ENCODE measurements at places on chromosomes 13 and 19. TPM values are rescaled to one million over a fixed set of nuclear protein-coding genes. Genes with fewer than 3 reads are reported as not detected.

MAP4K1 gene
- total RNA-seq, result not detected

WDR88 gene
- not detected for total RNA-seq

EMC10 gene
- total RNA-seq, result 77.3 TPM

ZNF675 gene
- total RNA-seq, result 14.0 TPM

WDR87 gene
- not detected for total RNA-seq

SLC25A41 gene
- not detected for total RNA-seq

NLRP9 gene
- total RNA-seq, result not detected

IZUMO4 gene
- 0.65 TPM for total RNA-seq

SPRED3 gene
- total RNA-seq, result 0.51 TPM

CCDC70 gene
- total RNA-seq, result not detected

CEACAM16 gene
- not detected for total RNA-seq

NLRP7 gene
- total RNA-seq, result not detected

KL gene
- 1.0 TPM for total RNA-seq

RTBDN gene
- total RNA-seq, result not detected

NBEA gene
- total RNA-seq, result 3.6 TPM

LRRC63 gene
- 0.09 TPM for total RNA-seq

CADM4 gene
- 11.9 TPM for total RNA-seq

B3GNT8 gene
- total RNA-seq, result 2.6 TPM

APOE gene
- 4.0 TPM for total RNA-seq

FUT2 gene
- total RNA-seq, result not detected

PALM3 gene
- not detected for total RNA-seq

RUVBL2 gene
- 278 TPM for total RNA-seq

CYP2S1 gene
- 0.88 TPM for total RNA-seq

GGN gene
- total RNA-seq, result 0.34 TPM

NLRP4 gene
- total RNA-seq, result not detected

GRIN2D gene
- 0.79 TPM for total RNA-seq

UPK1A gene
- not detected for total RNA-seq

CYP2B6 gene
- total RNA-seq, result not detected

CD37 gene
- not detected for total RNA-seq

NLRP5 gene
- total RNA-seq, result not detected

COX6B2 gene
- total RNA-seq, result not detected

RNF17 gene
- 0.09 TPM for total RNA-seq

ZNF296 gene
- 0.51 TPM for total RNA-seq

KIR3DL2 gene
- total RNA-seq, result not detected

TMEM59L gene
- not detected for total RNA-seq

MISP gene
- total RNA-seq, result 0.05 TPM

SYNGR4 gene
- total RNA-seq, result not detected

OVOL3 gene
- not detected for total RNA-seq
